Fibroblast of villous mesenchyme (primary cell): ENCODE measurements at places on chromosomes 2 and 18. TPM values are rescaled to one million over a fixed set of nuclear protein-coding genes. Genes with fewer than 3 reads are reported as not detected.

GRCh38 chr2:96233880-96234316, 25.3 kb upstream of the STARD7 start:
- no peak for DNase-seq

DNA sequence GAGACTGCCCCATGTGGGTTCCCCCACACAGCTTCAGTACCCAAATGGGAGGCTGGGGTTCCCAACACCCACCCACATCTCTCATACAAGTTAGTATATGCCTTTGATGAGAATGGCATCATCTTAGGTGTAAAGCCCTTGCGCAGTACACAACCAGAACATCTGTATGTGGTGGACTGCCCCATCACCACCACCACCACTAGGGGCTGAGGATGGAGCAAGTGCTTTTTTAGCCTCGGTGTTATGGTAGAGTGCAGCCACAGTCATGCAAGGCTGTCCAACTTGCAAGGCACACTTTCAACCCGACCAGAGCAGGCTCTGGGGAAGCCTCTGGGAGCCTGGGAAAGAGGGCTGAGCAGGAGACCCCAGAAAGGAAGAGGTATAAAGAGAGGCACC, 241.2 kb downstream of the TFCP2L1 start:
- no peak for DNase-seq

DNA sequence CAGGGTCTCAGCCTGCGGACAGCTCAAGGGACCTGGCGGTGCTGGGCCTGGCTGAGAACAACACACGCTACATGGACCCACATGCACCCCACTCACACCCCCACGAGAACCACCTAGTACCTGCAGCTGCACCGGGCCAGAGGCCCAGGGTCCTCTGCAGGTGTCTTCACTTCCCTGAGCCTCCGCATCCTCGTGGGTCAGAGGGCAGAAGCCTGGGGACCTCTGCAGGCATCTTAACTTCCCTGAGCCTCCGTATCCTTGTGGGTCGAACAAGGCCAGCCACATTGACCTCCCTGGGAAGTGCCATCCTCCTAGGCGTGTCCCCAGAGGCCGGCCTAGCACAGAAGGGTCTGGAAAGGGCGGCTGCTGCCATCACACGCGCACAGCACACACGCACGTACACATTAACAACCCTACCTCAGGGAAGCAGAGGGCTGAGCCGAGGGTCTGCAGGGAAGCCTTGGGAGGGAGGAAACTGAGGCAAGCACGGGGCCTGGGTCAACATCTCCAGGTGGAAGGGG, 62.5 kb upstream of the HPCAL1 start:
- no peak for DNase-seq

DNA sequence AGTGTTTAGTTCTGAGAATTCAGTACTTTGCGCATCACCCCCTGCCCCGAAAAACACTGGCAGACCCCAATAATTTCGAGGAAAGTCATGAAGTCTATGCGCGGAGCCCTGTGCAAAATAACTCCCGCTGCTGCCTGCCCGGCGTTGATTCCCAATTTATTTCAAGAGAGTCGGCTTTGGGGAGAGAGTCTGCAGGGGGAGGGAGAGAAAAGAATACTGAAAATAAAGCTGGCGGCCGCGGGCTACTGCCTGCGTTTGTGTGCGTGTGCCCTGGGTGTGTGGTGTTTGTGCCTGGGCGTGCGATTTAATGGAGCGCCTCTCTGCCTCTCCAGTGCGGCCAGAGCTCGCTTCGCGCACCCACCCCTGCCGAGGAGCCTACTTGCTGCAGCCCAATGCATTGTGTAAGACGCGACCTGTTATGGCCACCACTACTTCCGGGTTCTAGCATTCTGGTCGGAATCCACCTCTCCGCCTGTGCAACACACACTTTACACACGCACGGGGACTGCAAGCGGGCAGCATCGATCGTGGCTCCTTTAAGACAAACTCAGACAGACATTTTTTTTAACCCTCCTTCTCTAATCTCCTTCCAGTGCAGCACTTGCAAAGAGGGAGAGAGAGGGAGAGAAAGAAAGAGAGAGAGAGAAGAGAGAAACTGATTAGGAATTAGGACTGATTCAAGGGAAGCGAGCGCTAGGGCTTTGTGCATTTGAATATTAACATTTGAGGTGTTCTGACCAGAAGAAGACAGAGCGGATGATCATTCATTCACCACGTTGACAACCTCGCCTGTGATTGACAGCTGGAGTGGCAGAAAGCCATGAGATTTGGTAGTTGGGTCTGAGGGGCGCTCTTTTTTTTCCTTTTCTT, at the start of gene MEIS1:
MEIS1 (plus strand) TSS at position 447 of the 870 bp plus-strand sequence. CDS start 732 bp downstream, outside the sequence.
- DNase-seq: peak; percentile 100

The ZNF514 gene
- 10.8 and 12.6 TPM in 2 replicates for total RNA-seq

The HK2 gene
- total RNA-seq: 15.1 and 31.2 TPM in 2 replicates

DNA sequence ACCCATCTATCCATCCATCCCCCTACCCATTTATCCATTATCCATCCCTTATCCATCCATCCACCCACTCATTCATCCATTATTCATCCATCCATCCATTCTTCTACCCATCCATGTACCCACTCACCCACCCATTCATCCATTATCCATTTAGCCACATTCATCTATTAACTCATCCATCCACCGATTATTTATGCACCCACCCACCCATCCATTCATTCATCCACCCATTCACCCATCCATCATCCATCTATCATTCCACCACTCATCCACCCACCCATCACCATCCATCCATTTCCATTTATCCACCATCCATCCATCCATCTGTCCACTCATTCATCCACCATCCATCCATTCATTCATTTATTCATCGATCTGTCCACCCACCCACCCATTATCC, 137.4 kb upstream of the CTDP1 start:
- DNase-seq: no peak

GRCh38 chr2:234770031-234770506, 181.7 kb upstream of the SH3BP4 start:
- peak; percentile 76 for DNase-seq

The ZSWIM2 gene
- 0.43 TPM in 1 of 2 replicates, not detected in the other for total RNA-seq

DNA sequence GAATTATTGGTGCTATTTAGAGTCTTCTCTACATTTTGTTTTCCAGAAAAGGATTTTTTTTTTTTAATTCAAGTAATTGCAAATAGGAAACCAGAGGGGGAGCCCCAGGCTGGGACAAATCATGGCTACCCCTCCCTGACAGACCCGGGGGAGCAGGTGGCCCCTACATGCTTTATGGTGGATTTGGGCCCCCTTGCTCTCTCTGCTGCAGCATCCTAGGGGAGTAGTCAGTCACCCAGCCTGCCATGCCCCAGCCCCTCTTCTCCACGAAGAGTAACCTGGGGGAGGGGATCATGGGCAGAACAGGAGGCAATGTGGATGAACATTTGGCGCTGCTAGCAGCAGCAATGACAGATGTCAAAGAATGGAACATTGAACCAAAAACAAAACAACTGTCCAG, 4.6 kb downstream of the C2orf81 start:
- no peak for DNase-seq

DNA sequence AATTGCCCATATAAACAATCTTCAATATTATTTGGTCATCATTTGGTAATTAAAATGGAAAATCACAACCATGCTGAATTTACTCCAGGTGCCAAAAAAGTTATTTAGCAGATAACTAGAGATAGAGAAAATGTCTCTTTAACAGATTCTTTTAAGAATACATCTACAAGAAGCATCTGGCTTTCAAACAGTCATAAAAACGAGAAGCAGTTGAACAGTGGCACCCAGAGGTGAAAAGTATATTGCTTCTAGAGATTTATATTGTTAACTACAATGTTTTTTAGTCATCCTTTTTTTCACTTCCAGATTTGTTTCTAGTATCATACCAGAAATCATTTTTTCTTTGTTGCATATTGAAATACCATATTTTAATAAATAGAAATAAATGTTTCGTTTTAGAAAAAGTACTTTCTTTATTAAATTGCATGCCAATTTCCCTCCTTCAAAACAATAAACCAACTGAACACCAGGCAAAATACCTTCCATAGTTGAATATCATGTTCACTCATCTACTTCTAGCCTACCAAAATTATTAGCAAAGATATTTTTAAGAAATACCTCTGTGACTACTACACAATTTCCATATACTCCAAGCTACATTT, 65.4 kb upstream of the HNRNPA3 start:
- DNase-seq: peak; percentile 71

GRCh38 chr2:172412984-172413492, 14.3 kb upstream of the ITGA6 start:
- DNase-seq: no peak

DNA sequence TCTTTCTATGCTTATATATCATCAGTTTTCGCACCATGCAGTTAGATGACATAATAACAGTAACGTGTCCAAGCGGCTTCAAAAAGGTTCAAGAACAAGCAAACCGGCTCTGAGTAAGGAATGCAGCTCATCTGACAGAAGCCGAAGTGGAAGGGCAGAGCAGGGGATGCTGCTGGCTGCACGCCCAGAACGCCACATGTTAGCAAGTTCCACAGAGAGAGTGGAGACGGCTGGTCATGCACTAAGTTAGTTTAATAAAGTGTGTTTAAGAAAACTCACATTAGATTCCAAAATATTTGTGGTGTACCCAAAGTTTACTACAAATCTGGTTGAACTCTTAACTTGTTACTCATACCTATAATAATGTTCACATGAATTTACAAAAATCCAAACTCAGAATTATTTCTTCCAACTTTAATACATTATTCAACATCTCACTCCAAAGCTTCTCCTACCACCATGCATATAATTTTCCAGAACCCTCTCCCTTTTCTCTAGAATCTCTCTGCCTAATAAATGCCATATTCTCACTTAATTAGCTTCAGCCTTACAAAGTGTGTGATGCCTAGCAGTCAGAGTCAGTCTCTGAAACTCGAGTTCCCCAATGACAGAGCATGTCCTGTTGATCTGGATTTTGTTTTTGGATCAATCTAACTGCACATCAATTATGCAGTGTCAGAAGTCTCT, 170.0 kb downstream of the DNAH7 start:
- peak; percentile 97 for DNase-seq
